ENCODE measurements at places on chromosomes 6 and 20.

DNA sequence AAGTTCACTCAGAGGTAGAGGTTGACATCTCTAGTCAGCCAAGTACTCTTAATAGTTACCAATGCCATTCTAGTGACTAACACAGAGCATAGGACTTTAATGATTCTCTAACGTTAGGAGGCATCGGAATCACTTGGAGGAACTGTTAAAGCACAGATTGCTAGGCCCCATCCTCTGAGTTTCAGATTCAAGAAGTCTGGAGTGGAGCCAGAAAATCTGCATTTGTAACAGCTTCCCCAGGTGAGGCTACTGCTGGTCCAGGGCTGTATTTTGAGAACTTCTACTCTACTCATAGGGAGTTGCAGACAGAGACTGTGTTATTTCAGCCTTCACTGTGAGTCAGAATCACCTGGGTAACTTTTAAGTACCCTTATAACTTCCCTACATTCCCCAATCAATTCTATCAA lies 5.7 kb downstream of the LMBRD1 start:
- DNase-seq: no peak

DNA sequence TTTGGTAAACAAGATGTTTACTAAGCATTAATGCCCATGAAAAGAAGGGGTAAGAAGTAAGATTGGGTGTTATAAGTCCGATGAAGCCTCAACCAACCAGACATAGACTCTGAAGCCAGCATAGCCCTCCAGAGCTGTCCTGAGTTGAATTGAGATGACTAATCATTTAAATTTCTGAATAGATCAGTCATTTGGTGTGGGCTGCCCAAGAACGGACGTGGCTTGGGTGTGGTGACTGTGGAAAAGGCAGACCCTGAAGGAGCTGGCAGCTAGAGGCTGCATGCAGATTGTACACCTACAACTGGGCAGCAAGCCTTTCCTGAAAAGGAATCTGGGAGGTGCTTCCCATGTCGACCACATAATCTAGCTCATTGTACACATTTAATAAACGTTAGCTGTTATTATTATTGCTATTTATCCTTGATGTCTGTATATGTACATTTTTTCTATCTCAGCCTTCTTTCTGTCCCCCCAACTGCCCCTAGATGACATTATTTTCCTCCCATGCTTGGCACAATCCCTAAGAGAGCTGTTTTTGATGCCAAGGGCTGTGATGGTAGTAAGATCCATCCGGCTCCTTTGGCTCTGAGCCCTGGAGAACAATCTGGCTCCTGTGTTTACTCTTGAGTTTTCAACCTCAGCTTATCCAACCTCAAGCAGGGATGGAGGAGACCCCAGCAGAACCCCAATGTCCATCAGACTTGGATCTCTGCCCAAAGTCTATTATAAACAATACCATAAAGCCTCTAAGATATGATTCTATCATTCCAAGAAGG lies 57.6 kb upstream of the JAG1 start:
- no peak for DNase-seq

DNA sequence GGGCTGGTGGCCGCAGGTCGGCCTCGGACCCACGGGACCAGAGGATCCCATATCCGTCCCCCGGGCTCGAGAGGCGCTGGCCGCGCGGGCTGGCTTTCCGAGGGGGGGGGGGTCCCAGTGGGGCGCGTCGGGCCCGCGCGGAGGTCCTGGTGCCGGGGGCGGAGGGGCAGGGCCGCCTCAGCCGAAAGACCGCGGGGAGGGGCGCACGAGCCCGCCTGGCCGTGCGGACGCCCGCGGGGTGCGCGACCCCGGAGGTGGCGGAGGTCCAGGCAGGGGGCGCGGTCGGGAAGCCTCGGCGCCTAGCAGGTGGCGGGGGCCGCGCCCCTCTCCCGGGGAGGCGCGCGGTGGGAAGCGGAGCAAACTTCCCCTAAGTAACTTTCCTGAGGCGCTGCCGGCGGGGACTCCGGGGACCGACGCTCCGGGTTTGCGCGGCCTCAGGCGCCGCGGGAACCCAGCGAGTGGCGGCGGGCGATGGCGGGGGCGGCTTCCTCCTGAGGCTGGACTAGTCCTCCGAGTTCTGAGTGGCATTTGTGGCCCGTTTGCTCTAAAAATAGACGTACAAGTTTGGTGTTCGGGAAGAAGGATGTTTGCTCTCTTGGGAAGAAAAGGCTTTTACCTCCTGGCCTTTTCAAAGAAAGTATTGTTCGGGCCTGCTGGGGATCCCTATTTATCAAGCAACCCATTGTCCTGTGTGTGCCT lies 26.5 kb upstream of the BTBD3 start:
- peak; percentile 42 for DNase-seq

DNA sequence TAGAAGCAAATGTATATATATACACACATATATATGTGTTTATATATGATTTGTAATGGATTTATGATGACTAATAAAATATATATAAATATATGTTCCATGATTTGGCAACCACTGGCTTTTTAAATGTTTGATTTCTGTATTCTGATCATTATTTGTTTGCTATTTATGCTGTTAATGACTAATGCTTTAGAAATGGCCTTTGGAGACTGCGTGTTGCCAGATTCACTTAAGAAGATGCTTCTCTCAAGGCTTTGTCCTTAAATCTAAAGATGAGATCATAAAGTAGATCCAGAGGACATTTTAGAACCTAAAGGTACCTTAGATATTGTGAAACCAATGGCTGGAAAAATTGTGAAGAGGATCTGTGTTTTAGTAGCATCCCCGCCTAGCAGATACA lies 116.0 kb upstream of the SUPT3H start:
- DNase-seq: no peak

DNA sequence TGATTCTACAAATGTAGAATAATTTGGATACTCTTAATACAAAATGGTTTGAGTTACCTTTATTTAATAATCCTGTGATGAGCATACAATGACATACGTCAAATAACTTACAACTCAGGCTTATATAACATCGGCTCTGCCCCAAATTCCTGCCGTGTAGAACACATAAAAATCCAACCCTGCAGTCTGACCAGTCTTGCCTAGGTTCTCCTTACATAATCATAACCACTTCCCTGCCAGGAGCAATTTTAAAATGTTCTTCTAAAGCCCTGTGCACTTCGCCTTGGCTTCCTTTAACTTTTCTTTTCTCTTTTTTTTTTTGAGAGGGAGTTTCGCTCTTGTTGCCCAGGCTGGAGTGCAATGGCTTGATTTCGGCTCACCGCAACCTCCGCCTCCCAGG lies 16.2 kb upstream of the IER3 start:
- no peak for DNase-seq

DNA sequence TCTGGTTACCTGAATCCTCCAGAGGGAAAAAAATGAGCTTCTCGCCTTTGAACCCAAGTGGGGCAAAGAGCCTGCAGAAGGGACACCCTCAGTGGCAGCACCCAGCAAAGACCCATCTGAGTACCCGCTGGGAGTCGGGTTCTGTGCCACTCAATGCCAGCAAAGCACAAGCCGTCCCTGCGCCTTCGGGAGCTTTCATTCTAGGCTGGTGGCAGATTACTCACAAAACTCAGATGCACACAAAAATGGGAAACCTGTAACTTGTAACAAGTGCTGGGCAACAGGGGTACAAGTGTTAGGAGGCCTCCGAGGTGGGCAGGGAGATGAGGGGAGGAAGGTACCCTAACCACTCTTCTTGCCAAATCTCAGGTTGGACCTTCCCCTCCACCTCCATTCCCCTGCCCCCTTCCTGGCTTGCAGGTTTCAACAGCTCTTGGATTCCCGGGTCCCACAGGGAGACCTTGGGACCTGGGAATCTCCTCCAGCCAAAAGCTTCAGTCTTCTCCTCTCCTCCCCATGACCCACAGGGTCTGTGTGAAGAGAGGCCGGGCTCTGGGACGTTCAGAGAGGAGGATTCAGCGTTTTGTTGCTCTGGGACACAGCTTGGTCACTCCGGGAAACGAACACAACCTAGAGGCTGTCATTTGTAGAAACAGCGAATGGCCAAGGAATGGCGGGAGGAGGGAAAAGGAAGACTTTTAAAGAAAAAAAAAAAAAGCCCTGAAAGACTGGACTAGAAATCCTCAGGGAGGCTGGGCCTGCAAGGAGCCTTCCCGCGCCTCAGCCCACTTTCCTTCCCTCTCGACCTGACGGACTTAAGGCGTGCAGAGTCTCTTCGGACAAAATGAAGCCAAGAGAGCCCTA lies 1.2 kb upstream of the PARD6B start:
- peak; percentile 35 for DNase-seq

GRCh38 chr6:124226396-124226795 lies 422.7 kb downstream of the NKAIN2 start:
- DNase-seq: no peak

All from activated naive CD8-positive, alpha-beta T cell treated with anti-CD3 and anti-CD28 coated beads, Interleukin-2, amount 10 ng/mL, durations not matched to agents 7 days and 5 days (primary cell).